ENCODE measurements at places on chromosomes 12 and 14.

DNA sequence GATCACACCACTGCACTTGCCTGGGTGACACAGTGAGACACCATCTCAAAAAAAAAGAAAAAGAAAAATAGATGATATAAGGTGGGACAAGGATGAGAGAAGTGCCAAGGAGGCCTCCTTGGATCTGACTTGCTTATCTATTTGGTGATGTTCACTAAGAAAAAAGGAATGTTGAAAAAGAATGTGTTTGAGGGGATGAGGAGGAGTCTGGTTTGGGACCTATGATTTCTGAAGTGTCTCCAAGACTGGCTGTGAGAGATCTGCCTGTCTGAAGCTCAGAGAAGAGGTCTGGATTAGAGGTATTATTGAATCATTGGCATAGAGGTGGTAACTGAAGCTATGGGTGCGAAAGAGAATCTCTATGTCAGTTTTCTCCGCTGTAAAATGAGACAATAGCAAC is 42.8 kb downstream of the BCAT1 start:
- no peak for DNase-seq

DNA sequence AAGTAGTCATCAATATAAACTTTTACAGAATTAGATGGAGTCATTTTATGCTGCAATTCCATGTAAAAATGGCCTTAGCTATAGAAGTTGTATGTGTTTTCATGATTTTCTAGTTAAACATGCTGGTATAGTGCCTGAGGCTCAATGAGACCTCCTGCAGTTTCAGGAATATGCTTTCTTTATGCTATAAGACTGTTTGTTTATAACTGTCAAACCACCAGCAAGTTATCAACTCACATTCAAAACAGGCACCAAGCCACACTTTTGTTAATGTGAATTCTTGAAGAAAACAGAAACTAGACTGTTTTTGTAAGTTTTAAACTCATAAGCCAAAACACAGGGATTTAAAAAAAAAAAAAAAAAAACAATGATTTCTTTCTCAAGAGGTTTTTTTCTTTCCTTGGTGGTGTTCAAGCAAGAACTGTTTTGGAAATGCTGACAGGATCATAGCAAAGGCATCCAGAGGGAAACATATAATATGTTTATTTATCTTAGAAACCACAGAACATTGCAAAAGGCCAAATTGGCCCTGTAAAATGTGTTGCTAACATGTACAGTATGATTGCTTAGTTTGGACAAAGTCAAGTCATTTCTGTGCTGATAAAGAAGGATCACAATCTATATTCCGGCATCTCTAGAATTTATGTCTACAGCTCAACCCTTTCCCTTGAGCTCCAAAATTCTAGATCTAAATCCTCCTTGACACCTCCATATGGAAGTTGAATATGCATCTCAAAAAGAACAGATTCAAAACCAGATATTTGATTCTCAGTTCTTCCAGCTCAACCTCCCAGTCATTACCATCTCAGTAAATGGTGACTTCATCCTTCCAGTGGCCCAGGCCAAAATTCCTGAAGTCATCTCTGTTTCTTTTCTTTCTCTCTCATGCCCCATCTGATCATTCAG is 29.0 kb upstream of the LUM start:
- no peak for DNase-seq

- peak; percentile 69 for DNase-seq
These were observed at the start of gene RPL41 for GRCh38 chr12:56116267-56117081. TSS of gene RPL41 (plus strand) at chr12:56116633.

DNA sequence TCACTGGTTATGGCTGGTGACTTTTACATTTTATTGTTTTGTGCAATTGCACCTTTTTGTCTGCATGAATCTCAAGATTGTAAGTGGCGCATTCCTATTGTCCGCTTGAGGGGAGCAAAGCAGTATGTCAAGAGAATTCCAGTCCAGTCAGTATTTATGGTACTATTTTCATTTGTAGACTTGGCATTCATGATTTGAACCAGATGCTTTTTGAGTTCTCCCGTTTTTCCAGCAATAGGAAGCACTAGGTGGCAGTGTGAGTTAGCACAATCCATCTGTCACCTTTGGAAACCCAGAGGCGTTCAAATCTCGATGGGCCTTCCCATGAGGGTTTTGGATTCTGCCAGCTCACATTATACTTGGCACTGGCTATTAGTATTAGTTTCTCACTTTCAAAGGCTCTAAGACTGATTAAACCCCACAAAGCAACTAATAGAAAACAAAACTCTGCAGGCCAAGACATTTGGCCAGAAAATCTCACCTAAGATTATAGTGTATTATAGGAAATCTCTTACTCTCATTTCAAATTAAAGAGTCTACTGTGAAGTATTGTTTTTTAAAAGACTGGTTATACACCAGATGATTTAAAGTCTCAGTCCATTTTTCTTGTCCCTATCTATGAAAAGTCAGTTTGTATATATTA is 2.2 kb downstream of the DACT1 start:
- peak; percentile 92 for DNase-seq

DNA sequence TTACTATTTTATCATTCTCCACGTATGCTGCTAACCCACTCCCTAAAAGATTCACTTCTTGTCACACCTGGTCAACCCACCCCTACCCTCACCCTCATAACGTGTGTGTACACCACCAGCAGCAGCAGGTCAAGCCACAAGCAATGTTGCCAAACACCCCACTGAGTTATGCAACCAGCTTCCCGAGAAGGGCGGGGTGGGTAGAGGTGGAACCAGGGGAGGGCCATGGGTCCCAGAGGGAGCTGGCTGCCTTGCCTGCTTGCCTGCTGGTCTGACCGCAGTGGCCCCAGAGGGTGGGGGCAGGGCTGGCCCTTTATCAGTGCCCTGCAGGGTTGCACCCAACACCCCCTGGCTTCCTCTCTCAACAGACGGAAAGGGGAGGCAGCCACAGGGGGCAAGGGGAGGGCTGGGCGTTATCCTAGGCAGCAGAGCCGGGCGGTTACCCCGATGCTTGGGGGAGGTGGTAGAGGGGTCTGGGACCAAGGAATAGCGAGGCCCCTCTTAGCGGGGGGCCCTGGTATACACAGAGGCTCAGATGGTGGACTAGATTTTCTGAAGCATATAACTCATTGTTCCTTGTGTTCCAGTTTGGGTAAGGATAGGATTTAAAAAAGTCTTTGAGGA is 3.5 kb upstream of the NFE2 start:
- no peak for DNase-seq

GRCh38 chr12:16668198-16668597 is 62.2 kb upstream of the LMO3 start:
- no peak for DNase-seq

GRCh38 chr12:103583008-103583407 is 4.1 kb upstream of the STAB2 start:
- no peak for DNase-seq

- DNase-seq, result no peak
These were observed 447.5 kb downstream of the PCNX1 start for GRCh38 chr14:71354801-71355200.

DNA sequence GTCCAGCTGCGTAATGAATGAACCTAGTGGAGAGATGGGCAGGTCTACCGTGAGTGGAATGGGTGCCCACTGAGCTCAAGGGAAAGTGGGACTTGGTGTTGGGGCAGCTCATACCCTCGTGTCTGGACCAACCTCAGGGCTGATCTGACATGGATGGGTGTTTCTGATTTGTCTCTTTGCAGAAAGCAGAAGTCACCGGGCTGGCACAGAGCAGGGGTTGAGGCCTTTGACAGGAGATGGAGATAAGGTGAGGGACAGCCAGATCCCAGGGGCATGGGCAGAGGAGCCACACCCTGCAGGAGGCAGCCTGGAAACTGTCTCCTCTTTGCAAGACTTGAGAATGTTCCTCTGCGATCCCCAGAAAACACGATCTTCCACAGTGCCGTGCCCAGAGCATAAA is 20.9 kb upstream of the PPP1CC start:
- DNase-seq, result no peak

DNA sequence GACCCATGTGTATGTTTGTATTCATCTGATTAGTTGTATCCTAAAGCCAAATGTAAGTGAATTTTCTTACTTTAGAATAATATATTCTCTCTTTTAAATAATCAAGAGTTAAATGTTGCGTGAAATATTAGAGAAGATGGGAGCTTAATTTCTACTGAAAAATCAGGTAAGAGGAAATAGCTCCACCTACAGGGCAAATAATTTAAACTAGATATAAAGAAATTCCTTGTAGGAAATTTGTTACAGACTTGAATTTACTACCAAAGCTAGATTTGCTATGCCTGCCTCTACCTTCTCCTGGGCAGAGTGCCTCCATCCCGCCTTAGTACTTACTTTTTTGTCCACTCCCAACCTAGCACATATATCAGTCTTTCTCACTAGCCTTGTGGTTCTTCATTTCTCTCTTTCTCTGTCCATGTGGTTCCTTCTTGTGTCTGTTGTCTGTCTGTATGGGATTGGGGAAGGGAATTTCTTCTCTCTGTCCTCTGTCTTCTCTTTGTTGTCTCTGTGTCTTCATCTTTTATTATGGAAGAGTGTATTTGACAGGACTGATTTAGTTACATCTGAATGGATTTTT is 44.7 kb downstream of the PALS1 start:
- peak; percentile 21 for DNase-seq
